ENCODE measurements at places on chromosomes 1 and 21.

GRCh38 chr21:33080376-33080775 lies 10.4 kb downstream of the OLIG1 start:
- DNase-seq = no peak

DNA sequence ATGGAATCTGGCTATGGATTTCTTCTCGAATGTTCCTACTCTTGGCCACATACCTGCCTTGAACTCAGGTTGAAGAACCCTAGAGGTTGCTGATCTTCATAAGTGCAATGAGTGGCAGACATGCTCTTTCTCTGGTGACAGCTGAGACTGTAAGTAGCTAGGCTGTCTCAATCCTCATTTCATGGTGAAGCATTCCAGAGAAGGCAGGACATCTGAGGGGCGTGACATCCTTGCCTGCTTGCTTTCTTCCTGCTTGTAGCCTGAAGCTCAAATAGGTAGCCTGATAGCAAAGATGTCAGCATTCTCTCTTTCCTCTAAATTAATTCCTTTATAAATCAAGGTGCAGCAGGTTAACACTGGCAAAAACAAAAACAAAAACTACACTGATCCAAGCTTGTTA lies 114.6 kb upstream of the MAGI3 start:
- DNase-seq = no peak

- no peak for DNase-seq
Measured at GRCh38 chr1:31934706-31935629, 3.2 kb downstream of the PTP4A2 start.

DNA sequence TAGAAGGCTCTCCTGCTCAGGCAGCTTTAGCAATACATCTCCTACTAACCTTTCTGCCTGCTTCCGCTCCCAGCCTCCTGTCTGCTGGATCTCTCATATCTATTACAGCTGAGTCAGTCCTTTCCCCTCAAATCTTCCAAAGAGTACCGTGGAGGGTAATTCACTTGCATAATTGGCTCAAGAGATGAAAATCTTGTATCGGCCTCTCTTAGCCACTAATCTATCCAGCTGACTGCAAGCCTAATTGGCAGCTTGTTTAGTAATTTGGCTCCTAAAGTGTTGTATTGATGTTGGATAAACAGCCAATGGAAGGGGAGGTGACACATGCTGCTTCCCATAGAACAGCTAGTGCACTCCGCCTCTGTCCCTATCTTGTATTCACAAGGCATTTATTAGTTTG lies 195.7 kb downstream of the GPATCH2 start:
- DNase-seq = no peak

- no peak for DNase-seq
Measured at GRCh38 chr1:40836283-40836682, 25.9 kb downstream of the CITED4 start.

DNA sequence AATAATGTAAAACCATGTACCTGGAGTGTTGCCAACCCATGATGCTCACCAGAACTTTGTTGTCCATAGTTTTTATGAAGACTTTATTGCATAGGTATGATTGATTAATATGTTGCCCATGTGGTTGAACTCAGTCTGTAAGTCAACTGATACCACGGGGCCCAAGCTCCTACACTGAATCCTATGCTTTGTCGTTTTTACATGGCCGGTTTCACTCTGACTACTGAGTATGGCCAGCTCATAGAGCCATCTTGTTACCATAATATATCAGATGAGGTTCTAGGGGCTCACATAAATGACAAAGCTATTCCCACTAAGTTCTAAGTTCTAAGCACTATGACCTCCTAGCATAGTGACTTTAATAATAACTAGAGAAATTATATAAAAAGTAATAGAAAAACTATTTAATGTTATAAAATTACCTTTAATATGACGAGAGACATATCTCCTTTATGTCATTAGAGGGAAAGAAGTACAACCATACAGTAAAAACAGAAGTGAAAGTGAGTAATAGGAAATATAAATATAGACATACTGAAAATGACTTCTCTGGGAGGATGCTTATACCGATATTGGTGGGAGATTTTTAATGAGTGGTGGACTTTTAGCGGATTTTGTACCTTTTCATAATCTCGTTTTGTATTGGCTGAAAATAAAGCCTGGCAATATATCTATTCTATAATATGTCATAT lies 983.4 kb upstream of the PRMT6 start:
- DNase-seq = no peak

DNA sequence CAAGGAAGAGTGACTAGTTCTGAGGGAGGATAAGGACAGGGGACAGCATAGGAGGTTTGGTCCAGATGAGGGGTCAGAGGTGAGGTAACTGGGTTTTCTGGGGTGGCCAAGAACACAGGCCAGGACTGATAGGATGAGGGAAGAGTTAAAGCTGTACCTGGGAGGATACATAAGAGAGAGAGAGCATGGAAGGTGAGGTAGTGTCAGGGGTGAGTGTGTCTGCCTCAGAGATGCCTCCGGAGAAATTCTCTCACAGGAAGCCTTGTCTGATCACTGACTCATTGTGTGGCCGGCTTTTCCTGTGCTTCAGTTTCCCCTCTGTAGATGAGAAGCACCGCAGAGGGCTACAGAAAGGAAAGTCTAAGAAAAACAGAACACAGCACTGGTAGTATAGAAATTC lies 40.2 kb downstream of the FASLG start:
- DNase-seq = no peak

DNA sequence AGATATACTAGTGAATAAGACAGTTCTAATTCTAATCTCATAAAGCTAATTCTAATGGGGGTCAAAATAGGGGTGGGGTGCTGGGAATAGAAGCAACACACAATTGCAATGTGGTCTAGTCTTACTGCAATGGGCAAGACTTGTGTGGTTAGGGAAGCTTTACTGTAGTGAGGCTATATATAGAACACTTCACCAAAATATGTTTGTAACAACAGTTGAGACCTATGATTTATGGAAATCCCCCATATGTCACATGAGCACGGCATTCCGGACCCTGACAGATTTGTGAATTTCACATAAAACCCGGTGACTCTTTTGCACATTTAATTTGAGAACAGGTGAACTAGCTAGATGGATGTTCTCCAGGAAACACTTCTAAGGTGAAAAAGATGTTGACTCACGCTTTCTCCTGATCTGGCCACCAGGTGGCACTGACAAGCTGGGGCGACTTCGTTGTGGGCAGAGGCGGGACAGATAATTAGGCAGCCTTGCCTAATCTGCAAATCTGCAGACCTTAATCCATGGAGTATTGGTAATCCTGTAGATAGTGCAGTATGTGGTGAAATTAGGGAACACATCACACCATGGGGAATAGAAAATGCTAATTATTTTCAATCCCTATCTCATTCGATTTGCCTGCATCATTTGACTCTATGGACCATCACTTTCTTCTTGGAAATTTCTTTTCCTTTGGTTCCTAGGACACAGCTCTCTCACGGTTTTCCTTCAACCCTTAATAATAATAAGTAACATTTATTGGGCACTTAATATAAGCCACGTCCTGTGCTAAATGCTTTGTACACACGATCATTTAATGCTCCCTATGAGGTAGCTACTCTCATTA lies 37.7 kb downstream of the KIAA0040 start:
- peak; percentile 53 for DNase-seq

DNA sequence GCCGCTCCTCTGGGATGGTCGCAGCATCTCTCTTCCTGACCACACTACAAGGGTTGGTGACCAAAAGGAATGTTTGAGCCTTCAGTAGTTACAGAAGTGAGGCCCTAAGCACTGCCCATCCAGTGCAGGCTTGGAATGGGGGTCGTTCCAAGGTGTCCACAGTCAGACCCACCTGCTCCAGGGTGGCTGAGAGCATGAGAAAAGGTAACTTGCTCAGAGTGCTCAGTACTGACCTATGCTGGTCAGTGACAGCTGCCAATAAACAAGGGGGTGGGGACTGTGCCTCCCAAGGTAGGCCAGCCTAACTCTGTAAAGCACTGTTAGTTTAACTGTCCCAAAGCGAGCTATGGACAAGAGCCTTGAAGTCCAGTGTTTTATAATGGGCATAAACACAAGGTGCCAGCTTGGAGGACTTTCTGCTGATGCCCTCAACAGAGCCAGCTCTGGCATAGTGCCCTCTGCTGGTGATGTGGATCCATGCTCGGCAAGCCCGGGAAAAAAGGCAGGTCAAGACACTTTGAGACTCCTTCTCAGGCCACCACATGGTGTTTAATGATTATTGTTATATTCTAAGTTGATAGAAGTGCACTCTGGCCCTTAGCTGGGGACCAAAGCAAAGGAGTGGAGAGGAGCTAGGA lies 78.1 kb upstream of the DNAH14 start:
- DNase-seq = peak; percentile 21

- DNase-seq = no peak
Measured at GRCh38 chr21:25589887-25590286, 17.4 kb downstream of the MRPL39 start.

DNA sequence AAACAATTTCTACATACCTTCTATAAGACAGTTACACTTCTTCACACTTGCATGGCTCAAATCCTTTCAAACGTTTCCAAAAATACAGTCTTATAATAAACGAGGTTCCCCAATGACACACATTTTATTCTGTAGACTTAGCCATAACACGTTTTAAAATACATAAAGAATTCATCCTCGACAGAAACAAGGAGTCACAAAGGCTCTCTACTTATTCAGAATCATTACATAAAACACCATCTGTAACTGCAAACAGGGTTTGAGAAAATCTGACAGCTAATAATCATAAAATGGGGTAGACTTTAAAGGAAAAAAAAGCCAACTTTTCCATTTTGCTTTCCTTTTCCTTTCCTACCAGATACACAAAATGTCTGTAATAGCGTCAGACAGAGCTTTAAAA lies 1.8 kb downstream of the PIK3R3 start:
- no peak for DNase-seq

- no peak for DNase-seq
Measured at GRCh38 chr1:181141431-181141910, 53.0 kb downstream of the IER5 start.

DNA sequence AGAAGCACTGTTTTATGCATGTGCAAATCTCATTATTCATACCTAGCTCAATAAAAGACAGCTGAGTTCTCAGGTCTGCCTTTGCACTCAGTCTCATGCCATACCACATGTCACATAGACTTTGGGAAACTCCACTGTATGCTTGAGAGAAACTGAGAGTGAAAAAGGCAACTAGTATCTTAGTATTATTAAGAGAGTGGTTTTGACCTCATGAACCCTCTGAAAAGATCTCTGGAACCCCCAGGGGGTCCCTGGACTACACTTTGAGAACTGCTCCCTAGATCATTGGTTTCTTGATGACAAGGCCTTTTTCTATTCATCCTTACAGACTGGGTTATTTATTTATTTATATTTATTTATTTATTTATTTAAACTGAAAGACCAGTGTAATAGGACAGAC lies 3.7 kb upstream of the RHEX start:
- DNase-seq = no peak

DNA sequence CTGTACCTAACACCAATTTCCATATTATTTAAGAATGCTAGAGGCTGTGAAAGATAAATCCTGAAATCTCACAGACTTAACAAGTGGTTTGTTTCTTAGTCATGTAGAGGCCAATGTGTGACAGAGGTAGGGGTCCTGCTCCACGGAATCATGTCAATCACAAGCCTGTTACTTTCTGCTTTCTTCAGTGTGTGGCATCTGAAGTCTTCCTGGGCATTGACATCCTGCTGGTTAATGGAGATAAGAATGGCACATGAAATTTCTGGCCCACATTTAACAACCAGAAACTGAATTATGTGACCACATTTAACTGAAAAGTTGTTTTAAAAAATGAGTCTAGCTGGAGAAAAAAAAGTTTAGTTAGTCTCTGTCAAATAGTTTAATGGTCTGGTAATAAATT lies 68.3 kb upstream of the PLA2G4A start:
- DNase-seq = no peak

DNA sequence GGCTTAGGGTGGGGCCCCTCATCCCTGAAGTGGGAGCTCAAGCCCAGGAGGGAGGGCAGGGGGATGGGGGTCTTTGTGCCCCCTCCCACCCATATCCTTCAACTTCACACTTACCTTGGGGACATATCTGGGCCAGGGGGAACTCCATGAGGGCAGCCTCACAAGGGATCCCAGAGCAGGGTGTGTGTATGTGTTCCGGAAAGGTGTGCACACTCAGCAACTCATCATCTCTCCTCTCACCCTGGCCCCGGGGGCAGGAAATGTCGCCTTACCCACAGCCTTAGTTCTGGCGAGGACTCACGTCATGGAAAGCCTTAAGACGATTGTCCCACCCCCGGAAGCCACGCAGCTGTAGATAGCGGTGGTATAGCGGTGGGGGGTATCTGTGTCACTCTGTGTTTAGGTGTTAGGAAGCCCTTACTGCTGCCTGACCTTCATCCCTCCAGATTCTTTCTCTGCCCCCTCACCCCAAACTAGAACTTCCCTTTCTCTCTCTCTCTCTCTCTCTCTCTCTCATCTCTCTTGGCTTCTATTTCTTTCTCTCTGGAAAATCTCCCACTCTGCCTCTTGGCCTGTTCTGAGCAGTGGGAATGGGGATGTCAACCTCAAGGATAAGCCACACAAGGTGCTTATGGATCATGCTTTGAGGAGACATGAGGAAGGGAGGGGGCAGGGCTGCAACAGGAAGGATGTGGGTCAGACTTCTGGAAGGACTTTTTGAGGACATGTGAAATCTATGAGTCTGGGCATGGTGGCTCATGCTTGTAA lies at the start of gene SH2D2A:
TSS of gene SH2D2A (minus strand) at position 288 of the 768 bp plus-strand sequence. CDS start at position 148, 140 bp downstream.
- DNase-seq = peak; percentile 90

DNA sequence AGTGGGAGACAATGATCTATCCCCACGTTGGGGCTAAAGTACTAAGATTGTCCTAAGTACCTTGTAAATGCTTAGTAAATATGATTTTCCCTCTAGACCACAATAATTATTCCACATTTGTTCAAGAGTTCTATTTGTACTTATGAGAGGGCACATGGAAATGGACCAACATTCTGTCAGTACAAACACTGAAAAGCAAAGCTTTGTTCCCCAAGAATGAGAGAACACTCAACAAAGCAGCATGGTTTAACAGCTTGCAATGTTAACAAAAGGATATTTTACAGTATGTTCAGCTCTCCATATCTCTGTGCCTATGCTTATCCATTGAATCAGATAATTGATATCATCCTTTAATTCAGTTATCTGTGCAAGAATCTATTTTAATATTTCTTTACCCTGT lies 35.4 kb downstream of the RBM11 start:
- no peak for DNase-seq

GRCh38 chr1:196660852-196661251 lies 9.0 kb downstream of the CFH start:
- no peak for DNase-seq

GRCh38 chr1:91015358-91015780 lies 6.5 kb downstream of the ZNF644 start:
- DNase-seq = no peak

DNA sequence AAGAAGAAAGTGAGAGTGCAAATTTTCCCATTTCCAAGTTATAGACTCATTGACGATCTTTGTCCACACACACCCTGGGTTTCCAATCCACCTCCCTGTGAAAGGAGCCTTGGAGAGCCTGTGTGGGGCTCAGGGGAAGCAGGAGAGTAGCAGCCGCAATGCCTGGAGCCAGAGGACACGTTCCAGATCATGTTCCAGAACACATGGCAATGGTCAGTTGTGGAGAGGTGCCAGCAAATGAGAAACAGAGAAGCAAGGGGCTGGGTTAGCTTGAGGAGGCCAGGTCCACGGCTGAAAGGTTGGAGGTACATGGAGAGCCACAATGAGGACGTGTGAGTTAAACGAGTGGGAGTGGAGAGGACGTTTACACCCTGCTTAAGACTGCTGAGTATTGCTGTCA lies 33.0 kb upstream of the SIPA1L2 start:
- no peak for DNase-seq

- DNase-seq = no peak
Measured at GRCh38 chr1:56418151-56418631, 161.2 kb downstream of the PLPP3 start.

GRCh38 chr1:147902253-147902845 lies at the start of gene GJA8:
Gene GJA8, plus strand, starts transcription at chr1:147902795. Its CDS starts 5,161 bp downstream, at chr1:147907956.
- no peak for DNase-seq

All from stimulated activated CD8-positive, alpha-beta memory T cell treated with anti-CD3 and anti-CD28 coated beads, Interleukin-4, amount 100 ng/mL, for 1 hour (primary cell).